SK-MEL-5 (cell line): ENCODE measurements at places on chromosomes 6 and 20.

- no peak for DNase-seq
Measured at GRCh38 chr20:5990946-5991345, 40.5 kb downstream of the MCM8 start.

DNA sequence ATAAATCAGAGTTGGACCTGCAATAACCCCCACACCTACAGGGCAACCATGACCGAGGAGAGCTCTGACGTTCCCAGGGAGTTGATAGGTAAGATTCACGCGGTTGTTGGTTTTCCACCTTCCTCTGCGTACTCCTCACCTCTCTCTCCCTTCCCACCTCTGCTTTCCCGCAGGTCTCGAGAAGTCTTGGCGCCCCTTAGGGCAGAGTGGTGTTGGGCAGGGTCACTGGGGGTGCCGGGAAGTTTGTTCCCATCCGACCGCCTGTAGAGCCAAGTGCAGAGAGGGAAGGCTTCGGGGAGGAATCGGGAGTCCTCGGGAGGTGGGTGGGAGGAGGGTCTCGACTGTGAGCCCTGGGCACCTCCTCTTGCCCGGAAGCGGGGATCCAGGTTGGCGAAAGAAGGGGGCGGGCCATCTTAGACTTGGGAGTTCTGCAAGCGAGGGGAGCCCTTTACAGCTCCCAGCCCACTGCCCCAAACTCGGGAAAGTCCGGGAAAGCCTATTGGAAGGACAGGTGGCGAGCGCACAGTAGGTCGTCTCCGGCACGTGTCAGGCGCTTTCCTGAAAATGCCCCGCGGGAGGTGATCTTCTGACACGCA, 672 bp downstream of the CARMIL1 start:
- peak; percentile 20 for DNase-seq

DNA sequence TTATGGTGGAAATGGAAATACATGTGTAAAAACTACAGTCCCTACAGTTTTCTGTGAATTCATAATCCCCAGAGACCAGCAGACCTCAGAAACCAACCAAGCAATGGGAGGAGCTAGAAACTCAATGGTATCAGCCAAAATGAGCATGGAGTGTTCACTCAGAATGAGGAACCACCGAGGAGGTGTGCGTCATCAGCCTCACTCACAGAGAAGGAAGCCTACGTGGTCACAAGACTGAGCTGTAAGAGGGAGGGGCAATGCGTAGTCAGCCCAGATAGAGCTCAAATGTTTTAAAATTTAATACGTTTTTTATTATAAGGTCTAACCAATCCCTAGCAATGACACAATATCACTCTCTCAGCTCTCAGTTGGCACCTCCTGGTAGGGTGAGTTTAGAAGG, 17.4 kb downstream of the MYLK4 start:
- DNase-seq, result no peak

- peak; percentile 28 for DNase-seq
Measured at GRCh38 chr20:4130404-4131189, 115.2 kb upstream of the RNF24 start.

- no peak for DNase-seq
Measured at GRCh38 chr6:128696691-128697689, 176.6 kb upstream of the PTPRK start.

DNA sequence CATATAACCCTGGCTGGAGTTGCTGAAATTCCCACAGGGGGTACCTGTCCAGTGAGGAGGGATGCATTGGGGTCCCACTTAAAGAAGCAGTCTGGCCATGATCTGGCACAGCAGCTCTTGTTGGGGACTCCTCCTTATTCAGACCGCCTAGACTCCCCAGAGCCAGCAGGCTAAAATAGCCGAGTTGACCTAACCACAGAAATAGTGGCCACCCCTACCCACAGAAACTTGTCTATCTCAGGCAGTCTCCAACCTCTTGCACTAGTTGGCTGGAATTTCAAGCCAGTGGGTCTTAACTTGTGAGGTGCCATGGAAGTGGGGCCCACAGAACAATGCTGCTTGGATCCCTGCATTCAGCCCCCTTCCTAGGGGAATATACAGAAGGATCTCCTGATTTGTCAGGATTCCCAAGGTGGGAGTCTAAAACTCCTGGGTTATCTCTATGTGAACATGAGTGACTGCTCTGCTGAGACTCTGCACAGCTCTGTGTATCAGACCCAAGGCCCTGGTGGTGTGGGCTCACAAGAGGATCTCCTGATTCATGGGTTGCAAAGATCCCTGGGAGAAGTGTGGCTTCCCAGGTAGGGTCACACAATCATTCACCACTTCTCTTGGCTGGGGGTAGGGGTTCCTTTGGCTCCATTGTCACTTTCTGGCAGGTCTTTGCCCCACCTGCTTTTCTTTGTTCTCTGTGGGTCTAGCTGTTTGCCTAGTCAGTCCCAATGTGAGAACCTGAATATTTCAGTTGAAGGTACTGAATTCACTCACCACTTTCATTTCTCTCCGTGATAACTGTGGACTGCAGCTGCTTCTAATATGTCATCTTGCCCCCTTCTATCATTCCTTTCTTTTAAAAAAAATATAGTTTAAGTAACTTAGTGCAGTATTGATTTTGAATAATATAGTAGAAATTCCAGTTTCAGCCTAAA, 65.5 kb upstream of the CLVS2 start:
- DNase-seq, result no peak

- no peak for DNase-seq
Measured at GRCh38 chr20:19257865-19258264, 45.4 kb downstream of the SLC24A3 start.

GRCh38 chr20:39398656-39399055, 436.5 kb downstream of the DHX35 start:
- DNase-seq, result peak; percentile 46

- DNase-seq, result no peak
Measured at GRCh38 chr20:11582060-11582459, 335.6 kb upstream of the BTBD3 start.

DNA sequence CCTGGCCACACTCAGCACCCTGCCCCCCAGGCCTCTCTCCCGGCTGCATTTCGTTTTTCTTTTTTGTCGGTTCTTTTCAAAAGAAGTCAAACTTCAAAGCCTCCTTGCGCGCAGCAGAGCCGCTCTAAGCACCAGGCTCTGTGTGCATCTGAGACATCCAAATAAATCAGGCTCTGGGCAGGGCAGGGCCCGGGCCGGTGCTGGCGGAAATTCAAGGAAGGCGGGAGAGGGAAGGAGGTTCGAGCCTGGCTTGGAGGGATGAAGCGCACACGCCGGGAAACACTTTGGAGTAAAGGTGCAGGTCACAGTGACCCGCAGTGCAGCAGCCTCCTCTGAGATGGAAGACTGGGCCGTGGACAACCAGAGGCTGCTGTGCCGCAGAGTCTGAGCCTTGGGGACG, 5.8 kb downstream of the GATA5 start:
- DNase-seq, result no peak

DNA sequence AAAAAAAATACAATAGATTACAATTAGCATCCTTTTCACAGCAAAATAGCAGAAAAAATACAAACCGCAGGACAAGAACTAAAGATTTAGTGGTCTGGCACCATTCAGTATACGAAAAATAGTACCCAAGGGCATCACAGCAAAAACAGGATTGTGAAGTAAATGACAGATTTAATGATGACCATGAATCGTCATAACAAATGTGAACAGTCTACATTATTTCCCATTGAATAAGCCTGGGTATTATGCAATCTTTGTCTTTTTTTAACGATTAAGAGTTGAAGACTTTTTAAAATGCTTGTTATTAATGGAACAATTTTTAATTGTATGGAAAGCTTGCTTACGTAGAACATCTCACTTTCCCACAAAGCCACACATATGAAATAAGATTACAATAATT, 432.8 kb downstream of the PKHD1 start:
- peak; percentile 14 for DNase-seq

- DNase-seq, result peak; percentile 93
Measured at GRCh38 chr6:147103694-147104093, 100.5 kb upstream of the STXBP5 start.

GRCh38 chr6:33628401-33628964, 7.4 kb downstream of the ITPR3 start:
- no peak for DNase-seq

DNA sequence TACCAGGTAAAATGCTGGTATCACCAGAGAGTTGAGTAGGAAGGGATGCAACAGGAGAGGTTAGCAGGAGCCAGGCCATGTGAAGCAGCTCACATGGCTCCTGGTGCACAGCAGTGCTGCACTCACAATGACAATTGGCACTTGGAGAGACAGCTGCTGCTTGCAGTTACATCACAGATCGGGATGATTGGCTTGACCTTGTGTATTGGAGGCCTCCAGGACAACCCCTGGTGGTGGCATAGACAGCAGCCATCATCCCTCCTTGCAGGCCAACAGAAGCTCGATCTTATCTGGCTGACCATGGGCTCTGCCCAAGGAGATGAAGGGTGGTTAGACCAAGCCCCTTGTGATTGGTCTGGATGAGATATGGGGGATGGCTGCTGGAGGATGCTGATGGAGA, 73.0 kb downstream of the EYA2 start:
- no peak for DNase-seq

DNA sequence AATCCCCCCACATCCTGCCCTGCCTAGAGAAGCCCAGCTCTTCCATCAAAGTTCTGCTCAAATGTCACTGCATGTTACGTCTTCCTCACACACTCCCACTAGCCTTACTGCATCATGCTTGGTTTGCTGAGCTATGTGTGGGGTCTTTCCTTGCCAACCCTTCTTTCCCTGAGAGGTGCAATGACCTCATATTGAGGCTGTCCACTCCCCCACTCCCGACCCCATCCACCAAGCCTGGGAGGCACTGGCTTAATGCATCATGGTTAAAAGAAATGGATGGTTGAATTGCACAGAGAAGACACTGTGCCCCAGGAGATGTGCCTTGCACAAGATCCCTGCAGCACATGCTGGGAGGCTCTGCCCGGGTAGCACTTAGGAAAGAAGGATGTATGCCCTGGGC, 7.7 kb upstream of the IRF4 start:
- DNase-seq, result no peak

- no peak for DNase-seq
Measured at GRCh38 chr20:43558412-43559146, at the start of gene SGK2. SGK2 (plus strand) TSS chr20:43559027; CDS start chr20:43566496, 7,469 bp downstream.

DNA sequence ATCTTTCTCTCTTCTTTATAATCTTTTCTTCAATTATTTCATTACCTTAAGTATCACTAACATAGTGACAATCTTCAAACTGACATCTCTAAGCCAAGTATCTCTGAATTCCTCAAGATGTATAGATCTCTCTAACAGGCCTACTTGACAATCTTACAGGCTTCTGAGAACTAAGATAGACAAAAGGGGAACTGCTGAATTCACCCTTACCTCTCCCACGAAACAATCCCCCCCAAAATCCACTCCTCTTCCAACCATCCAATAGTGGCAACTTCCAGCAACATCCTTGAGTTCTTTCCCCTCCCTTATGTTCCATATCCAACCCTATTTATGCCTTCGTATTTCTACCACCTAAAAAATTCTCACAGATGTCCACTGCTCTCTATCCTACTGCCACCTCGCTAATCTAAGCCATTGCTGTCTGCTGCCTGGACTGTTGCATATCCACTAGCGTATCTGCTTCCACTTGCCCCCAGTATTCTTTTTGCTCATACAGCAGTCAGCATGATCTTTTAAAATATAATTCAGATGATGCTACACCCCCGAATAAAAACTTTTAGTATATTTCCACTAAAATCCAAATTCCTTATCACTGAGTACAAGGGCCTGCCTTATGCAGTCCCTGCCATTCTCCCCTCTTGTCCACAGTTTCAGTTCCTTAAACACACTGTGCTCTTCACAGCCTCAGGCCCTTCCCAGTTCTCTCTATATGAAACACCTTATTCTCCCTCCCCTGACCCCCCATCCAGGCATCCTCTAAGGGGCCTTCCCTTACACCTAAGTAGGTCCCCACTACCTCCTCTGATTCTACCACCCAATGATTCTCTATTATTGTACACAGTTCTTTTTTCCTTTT, 8.0 kb downstream of the REPS1 start:
- DNase-seq, result no peak

DNA sequence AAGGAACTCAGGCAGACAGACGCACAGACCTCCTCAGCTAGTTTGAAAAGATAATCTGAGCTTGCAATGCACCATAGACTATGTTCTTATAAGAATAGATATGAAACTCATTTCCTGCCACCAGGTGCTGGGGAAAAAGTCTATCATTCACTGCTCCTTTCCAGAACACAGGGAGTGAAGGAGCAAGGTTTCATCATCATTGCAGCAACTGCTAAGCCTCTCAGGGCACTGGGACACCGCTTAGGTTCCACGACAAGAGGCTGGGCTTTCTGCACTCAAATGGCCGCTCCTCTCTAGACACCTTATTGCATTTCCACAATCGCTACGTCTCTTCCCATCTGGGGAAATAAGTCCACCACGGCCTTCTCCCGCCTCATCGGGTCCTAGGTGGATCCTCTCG, 418.5 kb upstream of the JARID2 start:
- DNase-seq, result no peak

GRCh38 chr20:47453167-47453782, 48.4 kb upstream of the NCOA3 start:
- peak; percentile 81 for DNase-seq

- no peak for DNase-seq
Measured at GRCh38 chr6:3117912-3118352, 579 bp upstream of the BPHL start.

- DNase-seq, result no peak
Measured at GRCh38 chr6:33490621-33491020, 36.2 kb downstream of the ZBTB9 start.

GRCh38 chr20:3980260-3981131, 34.9 kb downstream of the RNF24 start:
- DNase-seq, result peak; percentile 73
